ENCODE measurements at places on chromosomes 7 and 10.

DNA sequence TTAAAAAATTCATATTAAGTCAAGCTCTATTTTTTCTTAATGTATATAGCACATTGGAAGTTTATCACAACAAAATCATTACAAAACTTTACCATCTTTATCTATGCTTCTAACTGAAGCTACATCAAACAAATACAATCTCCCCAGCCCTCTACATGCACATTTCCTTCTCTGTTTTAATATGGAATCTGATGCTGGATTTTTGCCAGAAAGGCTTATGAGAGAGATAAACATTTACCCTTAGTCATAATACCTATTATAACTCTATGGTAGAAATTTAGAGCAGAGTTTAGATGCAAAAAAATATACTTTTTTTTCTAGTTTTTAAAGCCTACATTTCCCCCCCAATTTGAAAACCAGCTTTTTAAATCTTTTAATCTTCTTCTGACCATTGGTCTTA, 1198.6 kb downstream of the GATA3 start:
- H3K27ac ChIP-seq = no peak overlapping the region
- H3K4me3 ChIP-seq = no peak overlapping the region
- peaks cover 10% of the 10 kb centered on the region for H3K4me1 ChIP-seq
- DNase-seq = no peak

- H3K27ac ChIP-seq = no peak overlapping the region
- no peak overlapping the region for H3K4me3 ChIP-seq
- peaks cover 15% of the 10 kb centered on the region for H3K4me1 ChIP-seq
- no peak for DNase-seq
Measured at GRCh38 chr10:24310104-24310503, 101.2 kb downstream of the KIAA1217 start.

DNA sequence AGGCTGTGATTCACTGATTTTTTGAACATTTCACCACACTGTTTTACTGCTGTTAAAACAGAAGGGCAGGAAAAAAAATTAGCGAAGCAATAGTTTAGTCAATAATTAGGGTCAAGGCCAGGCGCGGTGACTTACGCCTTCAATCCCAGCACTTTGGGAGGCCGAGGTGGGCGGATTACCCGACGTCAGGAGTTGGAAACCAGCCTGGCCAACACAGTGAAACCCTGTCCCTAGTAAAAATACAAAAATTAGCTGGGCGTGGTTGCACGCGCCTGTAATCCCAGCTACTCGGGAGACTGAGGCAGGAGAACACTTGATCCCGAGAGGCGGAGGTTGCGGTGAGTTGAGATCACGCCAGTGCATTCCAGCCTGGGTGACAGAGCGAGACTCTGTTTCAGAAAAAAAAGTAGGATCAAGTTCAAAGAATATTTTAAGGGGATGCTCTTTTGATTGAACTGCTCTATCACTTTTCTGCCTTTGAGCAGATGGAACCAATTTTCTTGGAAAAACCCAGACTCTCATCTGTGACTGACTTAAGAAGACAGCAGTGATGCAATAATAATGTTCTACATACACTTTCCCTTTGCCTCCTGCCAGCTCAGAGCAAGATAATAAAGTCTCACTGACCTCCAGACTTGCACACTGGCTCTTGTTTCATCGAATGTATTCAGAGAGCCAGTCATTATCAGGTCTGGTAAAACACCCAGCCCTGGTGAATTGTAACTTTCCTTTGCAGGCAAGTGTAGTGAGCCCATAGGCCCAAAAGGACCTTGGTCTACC, 1.6 kb upstream of the PPA1 start:
- no peaks in the 10 kb centered on the region for H3K27me3 ChIP-seq
- no peak for DNase-seq

DNA sequence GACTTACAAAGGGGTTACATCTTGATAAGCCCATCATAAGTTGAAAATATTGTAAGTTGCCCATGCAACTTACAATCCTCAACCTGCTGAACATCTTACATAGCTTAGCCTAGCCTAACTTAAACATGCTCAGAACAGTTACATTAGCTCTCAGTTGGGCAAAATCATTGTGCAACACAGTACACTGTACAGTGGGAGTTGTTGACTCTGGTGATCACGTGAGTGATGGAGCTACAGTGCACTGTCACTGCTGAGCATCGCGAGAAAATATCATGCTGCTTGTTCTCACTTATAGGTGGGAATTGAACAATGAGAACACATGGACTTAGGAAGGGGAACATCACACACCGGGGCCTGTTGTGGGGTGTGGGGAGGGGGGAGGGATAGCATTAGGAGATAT, 214.9 kb upstream of the ZMIZ1 start:
- peaks cover 10% of the 10 kb centered on the region for H3K27me3 ChIP-seq
- no peaks in the 10 kb centered on the region for H3K36me3 ChIP-seq
- no peak overlapping the region for H3K27ac ChIP-seq
- DNase-seq = no peak
- H3K4me3 ChIP-seq = no peak overlapping the region

DNA sequence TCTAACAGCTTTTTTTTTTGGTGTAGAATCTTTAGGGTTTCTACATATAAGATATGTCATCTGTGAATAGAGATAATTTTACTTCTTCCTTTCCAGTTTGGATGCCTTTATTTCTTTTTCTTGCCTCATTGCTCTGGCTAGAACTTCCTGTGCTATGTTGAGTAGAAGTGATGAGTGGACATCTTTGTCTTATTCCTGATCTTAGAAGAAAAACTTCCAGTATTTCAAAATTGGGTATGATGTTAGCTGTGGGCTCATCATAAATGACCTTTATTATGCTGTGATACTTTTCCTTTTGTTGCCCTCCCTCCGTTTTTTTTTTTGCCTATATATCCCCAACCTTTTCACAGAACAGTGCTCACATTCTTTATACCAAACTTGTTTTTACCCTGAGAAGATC, 8.8 kb downstream of the AGK start:
- no peaks in the 10 kb centered on the region for H3K27me3 ChIP-seq
- H3K4me3 ChIP-seq = no peak overlapping the region
- H3K36me3 ChIP-seq = peaks cover 3% of the 10 kb centered on the region

- no peak overlapping the region for H3K27ac ChIP-seq
- H3K27me3 ChIP-seq = no peaks in the 10 kb centered on the region
- H3K4me1 ChIP-seq = no peaks in the 10 kb centered on the region
- peaks cover 10% of the 10 kb centered on the region for H3K36me3 ChIP-seq
Measured at GRCh38 chr10:33321516-33321915, 13.0 kb downstream of the NRP1 start.

DNA sequence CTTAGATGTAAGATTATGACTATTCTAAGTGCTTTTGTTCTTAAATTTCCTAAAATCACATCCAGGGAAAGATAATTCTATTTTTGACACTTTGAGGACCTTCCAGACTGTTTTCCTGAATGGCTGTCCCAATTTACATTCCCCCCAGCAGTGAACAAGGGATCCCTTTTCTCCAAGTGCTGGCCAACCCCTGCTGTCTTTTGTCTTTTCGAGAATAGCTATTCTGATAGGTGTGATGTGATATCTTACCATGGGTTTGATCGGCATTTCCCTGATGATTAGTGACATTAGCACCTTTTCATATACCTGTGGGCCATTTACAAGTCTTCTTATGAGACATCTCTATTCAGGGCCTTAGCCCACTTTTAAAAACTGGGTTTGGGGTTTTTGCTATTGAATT, 526.7 kb upstream of the FZD8 start:
- H3K27me3 ChIP-seq = no peaks in the 10 kb centered on the region
- H3K4me1 ChIP-seq = no peaks in the 10 kb centered on the region
- H3K36me3 ChIP-seq = no peaks in the 10 kb centered on the region
- H3K4me3 ChIP-seq = no peak overlapping the region

Measured in keratinocyte (primary cell).